Activated naive CD8-positive, alpha-beta T cell treated with anti-CD3 and anti-CD28 coated beads for 36 hours (primary cell): ENCODE measurements at places on chromosomes 3 and 15.

DNA sequence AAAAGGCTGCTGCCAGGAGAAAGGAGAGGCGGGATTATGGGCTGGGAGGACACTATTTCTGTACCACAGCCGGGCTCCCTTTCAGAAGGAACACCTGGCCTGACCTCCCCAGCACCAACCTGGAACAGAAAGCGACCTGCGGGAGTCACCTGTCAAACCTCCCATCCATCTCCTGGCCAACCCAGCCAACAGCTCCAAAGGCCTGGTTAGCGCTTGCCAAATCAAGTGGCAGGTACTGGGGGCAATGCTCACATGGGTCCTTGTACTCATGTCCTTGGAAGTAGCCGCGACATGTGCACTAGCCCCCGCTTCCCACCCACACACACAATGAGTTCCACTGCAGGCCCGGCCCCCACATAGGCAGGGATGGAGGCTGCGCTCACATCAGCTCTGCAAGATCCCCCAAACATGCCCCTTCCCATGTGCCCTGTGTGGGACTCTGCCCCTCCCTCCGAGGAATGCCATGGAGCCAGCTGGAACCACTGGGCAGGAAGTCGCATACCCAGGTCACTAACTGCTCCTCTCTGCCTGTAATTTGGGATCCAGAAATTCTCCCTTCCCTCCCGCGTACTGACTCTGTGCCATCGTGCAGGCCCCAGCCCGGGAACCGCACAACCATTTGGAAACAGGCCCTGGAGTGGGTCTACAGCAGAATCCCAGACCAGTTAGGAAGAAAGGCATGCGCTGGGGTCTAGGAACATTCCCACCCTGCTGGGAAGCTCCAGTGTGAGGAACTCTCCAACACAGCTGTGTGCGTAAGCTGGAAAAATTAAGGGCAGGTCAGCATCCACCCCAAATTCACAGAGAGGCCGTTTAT, 98.9 kb downstream of the LRIG1 start:
- no peak for DNase-seq

DNA sequence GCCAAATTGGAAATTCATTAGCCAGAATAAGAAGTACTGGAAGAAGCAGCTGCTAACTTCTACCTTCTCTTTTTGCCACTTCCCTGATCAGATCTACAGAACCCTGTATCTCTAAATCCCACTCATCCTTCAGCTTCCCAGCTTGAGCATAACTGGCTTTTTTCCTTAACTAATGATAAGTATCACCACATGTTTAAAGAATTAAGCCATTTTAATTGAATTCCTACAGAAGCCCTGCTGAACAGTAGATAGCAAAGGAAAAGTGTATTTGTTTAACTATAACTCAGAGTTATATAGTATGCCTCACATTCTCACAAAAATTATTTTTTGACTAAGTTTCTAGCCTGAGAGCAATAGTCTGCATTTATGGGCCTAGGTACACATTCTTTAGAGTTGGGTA, 262.4 kb downstream of the UBE2E2 start:
- DNase-seq = no peak

- no peak for DNase-seq
Observed at GRCh38 chr15:36785396-36785795, 206.0 kb downstream of the CDIN1 start.

GRCh38 chr3:118199044-118199443, 835.6 kb downstream of the IGSF11 start:
- DNase-seq = no peak

DNA sequence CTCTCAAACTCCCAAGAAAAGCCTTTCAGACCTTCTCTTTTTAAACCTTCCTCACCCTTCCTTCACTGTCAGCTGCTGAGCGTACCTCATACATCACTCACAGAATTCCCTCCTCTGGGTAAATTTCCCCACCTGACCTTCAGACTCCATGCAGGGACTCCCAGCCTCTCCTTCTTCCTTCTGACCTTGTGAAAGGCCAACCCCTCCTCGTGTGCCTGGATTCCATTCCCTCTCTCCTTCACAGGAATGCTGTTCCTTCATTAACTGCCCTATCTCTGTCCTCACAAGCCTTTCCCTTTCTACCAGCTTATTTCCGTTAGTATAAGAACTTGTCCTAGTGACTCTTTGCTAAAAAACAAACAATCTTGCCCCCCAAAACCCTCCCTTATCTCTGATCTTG, 69.7 kb upstream of the MME start:
- no peak for DNase-seq

- no peak for DNase-seq
Observed at GRCh38 chr3:16404349-16404895, 109.1 kb downstream of the RFTN1 start.

DNA sequence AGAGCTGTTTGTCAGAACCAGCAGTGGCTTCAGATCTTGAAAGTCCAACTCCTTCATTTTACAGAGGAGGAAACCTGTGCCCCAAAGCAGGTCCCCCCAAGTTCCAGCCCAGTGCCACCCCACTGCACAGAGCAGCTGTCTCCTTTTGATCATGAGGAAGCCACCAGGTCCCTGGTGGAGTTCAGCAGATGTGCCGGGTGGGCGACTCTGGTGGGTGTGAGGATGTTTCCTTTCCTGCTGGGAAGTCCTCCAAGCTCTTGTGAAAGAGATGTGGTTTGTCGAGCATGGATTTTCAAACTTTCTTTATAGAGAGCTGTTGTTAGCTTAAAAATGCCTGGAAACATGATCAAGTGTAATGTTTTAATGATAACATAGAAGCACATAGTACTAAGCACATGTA, 52.0 kb downstream of the SMAD3 start:
- no peak for DNase-seq

- DNase-seq = no peak
Observed at GRCh38 chr3:195886181-195887141, 21.9 kb downstream of the TNK2 start.

DNA sequence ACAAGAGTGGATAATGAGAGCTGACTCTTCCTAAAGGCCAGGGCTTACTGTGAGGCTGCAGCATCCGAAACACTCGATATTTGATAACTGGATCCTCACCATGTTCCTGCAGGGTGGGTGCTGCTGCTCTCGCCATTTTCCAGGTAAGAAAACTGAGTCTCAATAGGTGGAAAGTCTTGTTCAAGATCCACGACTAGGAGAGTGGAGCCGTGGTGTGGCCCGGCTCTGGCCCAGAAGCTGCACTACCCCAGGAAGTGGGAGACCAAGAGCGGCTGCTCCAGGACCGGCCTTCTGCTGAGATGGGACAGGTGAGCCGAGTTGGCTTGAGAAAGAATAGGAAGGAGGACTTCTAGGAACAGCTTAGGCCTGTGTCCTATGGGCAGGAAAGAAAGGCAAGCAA, 121.6 kb downstream of the SMAD6 start:
- no peak for DNase-seq

DNA sequence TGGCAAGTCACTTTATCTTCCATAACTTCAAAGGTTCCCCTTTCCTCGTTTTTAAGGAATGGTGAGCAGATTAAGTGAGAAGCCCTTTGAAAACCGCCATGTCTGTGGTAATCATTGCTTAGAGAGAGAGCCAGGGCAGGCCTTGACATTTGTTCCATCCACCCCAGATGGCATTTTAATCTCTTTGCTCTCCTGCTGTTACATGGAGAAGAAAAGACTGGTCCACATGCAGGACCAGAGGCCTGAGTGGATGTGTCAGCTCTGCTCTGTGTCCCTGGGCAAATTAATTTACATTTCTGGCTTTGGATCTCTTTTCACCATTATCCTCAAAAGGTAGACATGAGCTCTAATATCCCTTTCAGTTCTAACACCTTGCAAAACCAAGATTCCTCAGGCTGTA, 157.3 kb upstream of the LPP start:
- DNase-seq = no peak

- no peak for DNase-seq
Observed at GRCh38 chr3:134462331-134462941, 23.3 kb downstream of the ANAPC13 start.

DNA sequence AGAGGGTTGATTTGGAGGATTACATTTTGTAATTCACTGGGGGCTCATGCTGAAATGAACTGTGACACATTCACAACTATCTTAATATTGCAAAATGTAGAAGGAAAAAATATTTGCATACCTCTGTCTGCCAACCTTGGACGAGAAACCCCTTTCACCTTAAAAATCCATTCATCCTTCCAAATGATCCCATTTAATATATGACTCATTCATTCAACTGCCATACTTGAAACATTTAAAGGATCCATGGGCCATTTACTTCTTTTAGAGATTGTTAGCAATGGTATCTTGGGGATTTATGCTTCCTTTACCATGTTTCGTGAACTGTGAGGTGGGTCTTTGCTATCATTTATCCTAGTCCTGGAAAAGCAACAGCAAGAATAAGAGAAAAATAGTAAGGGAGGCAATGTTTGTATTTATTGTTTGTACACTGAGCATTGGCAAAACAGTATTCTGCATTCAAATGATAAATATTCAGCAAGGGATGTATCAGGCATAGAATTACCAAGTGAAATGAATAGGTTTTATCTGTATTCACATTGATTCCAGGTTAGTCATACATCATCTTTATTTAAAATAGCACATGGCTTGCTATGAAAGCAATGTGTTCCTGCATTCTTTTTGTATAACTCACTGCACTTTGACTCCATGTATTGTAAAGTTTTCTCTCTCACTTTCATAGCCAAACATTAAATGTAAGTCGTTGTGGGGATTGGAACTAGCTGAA, 378.1 kb downstream of the NSUN3 start:
- no peak for DNase-seq

DNA sequence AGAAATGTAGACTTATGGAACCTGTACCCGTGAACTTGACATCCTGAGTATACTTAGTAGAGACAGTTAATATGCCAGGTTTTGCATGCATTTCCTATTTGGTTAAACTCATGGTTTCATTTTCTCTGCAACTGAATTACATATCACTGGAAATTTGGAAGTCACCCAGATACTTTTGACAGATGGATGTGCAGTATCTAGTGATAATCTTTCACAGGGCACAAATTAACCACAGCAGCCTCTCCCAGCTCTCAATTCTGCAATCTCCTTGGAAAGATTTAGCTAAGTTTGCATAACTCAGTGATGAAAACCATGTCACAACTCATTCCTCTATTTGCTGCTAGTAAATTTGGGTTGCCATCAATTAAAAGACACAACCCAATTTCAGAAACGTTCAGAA, 162.3 kb upstream of the TPM1 start:
- DNase-seq = no peak

DNA sequence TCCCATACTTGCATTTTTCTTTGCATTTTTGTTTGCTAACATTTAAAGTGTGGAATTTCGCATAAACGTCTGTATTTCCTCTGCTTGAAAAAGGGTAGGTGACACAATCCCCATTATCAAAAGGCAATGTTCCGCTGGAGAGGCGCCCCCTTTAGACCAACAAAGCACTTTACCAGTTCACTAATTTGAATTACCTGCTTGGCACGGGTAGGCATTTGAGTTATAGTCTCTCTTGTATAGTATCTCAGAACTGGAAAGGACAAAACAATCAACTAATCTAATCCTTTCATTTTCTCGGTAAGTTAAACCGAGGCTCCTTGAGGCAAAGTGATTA, 775 bp upstream of the CCDC39 start:
- no peak for DNase-seq
